Iris pigment epithelial cell (primary cell): ENCODE measurements at places on chromosomes 16 and 17.

DNA sequence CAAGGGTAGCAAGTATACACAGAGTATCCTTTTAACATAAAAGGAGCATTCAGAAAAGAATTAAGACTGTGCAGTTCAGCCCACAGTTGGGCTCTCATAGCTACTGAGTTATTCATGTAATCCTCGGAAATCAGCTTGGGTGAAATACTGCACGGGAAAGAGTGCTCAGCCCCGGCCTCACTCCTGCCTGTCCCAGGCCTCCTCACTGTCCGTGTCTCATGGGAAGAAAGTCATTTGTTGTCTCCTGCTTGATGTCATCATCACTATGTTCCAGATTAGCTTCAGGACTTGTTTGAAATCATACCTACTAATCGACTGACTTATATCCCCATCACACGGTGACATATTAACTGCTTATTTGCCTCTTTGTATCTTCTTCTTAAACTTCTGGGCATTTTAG lies 223.3 kb upstream of the CHMP6 start:
- DNase-seq: no peak

- peak; percentile 9 for DNase-seq
Observed at GRCh38 chr16:51807551-51807950, 656.5 kb upstream of the SALL1 start.

- DNase-seq: peak; percentile 17
Observed at GRCh38 chr17:69084911-69085310, 24.2 kb upstream of the ABCA9 start.

GRCh38 chr17:60671482-60671881 lies 6.2 kb upstream of the BCAS3 start:
- peak; percentile 20 for DNase-seq

DNA sequence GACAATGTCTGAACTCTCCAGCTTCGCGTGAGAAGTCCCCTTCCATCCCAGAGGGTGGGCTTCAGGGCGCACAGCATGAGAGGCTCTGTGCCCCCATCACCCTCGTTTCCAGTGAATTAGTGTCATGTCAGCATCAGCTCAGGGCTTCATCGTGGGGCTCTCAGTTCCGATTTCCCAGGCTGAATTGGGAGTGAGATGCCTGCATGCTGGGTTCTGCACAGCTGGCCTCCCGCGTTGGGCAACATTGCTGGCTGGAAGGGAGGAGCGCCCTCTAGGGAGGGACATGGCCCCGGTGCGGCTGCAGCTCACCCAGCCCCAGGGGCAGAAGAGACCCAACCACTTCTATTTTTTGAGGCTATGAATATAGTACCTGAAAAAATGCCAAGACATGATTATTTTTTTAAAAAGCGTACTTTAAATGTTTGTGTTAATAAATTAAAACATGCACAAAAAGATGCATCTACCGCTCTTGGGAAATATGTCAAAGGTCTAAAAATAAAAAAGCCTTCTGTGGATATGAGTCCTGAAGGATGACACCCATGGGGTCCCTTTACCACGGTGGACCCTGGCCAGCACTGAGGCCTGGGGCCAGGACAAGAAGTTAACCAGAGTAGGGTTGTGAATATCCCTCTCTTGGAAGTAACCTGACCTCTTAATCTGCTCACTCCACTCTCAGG lies 10.5 kb upstream of the ITGAD start:
- DNase-seq: peak; percentile 60

DNA sequence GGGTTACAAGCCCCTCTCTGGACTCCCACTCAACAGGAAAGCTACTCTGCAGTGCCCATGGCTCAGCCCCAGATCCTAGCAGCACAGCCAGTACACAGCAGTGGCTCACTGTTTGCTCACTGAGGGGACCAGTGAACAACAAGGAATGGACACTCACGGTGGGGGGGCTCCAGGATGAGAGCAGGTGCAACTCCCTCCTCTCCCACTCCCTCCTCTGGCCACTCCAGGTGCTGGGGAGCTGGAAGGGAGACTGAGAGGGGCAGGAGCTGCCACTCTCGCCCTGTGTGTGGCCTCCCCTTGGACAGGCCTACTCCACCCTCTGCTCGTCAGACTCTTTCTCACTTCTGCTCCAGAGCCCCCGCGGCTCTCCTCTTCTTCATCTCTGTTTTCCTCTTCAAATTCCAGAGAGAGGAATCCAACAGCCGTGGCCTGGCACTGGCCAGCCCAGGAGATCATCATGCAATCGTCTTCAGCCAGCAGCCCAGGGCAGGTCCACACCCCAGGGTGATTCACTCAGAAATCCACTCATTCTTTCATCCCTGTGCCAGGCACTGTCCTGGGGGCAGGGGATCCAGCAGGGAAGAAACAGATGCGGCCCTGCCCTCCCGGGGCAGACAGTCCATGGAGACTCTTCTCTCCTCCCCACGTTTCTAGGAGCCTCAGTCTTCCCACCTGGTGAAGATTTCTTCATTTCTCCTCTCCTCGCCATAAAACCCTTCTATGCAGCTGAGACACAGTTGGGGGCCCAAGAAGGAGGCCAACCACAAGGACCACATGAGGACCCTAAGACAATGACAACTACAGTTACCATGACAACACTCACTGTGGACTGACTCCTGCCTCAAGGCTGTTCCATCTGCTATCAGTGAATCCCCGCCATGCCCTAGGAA lies 30.7 kb downstream of the CFAP20 start:
- DNase-seq: peak; percentile 50

GRCh38 chr17:49547566-49547965 lies 28.1 kb upstream of the NXPH3 start:
- DNase-seq: no peak

GRCh38 chr16:10938321-10938720 lies 3.9 kb downstream of the DEXI start:
- DNase-seq: no peak

DNA sequence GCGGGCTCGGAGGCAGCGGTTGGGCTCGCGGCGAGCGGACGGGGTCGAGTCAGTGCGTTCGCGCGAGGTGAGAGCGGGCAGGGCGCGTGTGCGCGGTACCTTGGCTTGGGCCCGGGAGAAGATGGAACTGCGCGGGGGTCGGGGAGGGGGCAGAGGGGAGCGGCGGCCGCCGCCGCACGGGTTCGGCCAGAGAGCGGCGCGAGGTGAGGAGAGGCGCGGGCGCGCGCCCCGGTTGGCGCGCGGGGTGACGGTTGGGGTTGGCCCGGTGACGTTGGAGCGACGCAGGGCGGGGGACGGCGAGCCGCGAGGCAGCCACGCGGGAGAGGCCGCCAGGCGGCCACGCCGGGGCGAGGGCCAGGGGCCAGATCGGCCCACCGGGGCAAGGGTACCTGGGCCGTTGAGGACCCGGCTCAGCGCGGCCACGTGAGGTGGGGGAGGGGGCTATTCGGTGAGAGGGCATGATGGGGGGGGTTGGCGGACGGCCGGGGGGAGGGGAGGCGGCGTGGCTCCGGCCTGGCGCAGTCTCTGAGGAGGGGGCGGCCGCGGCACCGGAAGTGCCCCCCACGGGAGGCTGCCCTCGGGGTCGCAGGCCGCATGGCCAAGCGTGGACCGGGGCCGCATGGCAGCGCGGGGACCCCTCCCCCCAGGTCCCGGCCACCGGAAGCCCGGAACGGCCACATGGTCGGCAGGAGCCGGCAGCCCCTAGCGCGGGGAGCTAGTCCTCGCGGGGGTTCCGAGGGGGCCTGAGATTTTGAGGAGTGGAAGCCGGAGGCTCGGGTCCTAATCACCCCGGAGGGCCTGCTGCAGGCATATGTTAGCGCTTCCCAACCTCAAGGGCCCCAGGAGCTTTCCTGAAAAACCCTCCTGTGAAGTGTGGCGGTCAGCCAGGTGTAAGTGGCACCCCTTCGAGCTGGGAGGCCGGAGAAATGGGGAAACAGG lies 527 bp downstream of the EIF5A start:
- DNase-seq: peak; percentile 38

- peak; percentile 30 for DNase-seq
Observed at GRCh38 chr17:39671651-39672521, 3.6 kb downstream of the PNMT start.

DNA sequence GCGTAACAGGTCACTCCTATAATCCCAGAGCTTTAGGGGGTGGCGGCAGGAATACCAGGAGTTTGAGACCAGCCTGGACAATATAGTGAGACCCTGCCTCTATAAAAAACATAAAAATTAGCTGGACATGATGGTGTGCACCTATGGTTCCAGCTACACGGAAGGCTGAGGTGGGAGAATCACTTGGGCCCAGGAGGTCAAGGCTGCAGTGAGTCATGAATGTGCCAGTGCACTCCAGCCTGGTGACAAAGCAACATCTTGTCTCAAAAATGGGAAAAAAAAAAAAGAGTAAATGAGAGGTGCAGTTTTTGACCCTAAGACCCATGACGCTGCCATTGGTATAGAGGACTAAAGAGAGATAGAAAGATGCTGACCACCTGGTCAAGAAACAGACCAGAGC lies 16.1 kb downstream of the PARN start:
- DNase-seq: no peak

DNA sequence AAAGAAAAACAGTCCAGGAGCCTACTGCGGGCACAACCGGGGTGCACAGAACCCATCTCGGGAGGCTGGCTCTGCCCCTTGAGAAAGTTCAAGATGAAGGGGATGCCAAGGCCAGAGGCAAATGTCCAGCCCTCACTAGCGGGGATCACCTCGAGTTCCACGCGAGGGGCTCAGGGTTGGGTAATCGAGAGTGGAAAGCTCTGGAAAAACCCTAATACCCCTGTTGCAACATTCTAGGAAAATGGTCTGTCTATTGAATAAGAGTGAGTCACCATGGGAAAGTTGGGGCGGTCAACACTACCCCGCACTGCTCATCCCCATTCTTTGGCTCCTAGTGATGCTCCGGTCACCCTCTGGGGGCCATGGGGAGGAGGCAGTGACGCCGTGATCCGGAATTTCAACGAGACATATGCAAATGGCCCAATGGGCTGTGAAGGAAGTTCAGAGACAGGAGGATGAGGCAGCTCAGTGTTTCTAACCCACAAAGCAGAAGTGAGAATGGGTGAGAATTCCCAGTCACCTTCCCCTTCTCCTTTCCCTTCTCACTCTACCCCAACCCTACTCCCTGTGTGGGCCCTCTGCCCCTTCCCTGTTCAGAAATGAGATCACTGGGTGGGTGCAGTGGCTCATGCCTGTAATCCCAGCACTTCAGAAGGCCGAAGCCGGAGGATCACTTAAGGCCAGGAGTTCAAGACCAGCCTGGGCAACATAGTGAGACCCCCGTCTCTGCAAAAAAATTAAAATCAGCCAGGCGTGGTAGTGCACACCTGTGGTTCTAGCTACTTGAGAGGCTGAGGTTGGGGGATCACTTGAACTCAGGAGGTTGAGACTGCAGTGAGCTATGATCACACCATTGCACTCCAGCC lies 22.4 kb downstream of the SOCS3 start:
- DNase-seq: peak; percentile 88

GRCh38 chr16:67180166-67180565 lies 3.6 kb downstream of the MATCAP1 start:
- no peak for DNase-seq

DNA sequence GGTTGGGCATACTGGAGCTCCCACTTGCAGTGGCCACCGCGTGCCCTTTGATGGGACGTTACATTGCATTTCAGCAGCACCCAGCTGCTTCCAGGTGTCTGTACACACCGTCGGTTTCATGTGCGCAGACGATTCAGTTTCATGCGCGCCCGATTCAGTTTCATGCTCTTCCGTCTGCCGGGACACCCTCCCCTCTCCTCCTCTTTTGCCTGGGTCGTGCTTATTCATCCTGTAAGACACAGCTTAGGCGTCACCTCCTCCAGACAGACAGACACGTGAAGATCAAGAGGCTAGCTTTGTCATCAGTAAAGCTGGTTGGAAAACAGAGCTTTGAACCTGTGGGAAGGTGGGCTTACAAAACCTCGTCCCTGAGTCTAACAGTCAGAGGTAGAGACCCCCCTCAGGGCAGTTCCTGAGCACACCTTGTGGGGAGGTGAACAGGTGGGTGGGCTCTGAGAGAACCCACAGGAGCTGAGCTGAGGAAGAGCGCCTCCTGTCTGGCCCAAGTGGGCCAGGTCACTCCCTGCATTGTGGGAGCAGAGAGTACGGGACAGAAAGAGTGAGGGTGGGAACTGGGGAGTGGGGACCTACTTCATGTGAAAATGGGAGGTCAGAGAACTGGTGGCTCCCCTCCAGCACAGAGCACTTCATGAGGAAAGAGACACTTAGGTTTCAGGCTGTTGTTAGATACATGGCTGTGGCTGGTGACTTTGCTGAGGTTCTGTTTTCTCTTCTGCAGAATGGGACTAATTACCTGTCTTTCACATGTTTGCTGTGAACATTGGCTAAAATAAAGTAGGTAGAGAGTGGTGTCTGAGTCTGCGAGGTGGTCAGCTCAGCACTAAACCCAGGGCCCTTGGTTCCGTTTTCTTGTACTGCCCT lies 122.1 kb downstream of the SNX29 start:
- no peak for DNase-seq

- no peak for DNase-seq
Observed at GRCh38 chr16:66265048-66265415, 101.5 kb upstream of the CDH5 start.

DNA sequence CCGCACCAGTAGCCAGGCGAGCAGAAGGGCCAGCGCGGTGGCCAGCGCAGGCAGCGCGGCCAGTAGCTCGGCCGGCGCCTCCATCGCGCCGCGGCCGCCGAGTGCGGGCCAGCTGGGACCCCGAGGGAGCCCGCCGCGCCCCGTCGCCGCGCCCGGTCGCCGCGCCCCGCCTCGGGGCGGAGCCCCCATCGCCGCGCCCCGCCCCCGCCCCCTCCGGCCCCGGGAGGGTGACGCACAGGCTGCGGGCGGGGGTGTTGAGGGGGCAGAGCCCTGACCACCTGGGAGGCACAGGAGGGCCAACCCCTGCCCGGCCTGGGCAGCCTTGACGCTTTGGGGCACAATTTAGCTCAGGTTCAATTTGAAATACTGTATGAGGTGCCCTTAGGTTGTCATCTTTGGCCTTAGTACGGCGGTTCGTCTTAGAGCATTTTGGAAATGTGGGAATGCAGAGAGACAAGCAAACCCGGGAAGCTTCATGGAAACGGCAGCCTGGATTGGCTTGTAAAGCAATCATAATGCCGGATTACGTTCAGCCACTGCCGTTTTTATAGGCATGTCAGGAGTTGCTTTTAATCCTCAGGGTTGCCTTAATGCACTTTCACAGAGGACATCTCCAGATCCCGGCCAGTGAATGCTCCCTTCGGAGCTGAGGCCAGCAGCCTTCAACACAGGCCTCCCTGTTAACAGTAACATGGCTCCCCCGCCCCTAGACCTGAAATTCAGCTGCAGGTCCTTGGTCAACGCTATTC lies at the start of gene MXRA7:
TSS of gene MXRA7 (minus strand) at position 103 of the 749 bp plus-strand sequence. CDS start at position 84, 19 bp downstream.
- DNase-seq: peak; percentile 69
